ENCODE measurements at places on chromosomes 5 and 9. TPM values are rescaled to one million over a fixed set of nuclear protein-coding genes. Genes with fewer than 3 reads are reported as not detected.

- no peak overlapping the region for H3K4me3 ChIP-seq
- H3K36me3 ChIP-seq = no peaks in the 10 kb centered on the region
- no peaks in the 10 kb centered on the region for H3K4me1 ChIP-seq
- no peak for DNase-seq
- no peaks in the 10 kb centered on the region for H3K27me3 ChIP-seq
- H3K27ac ChIP-seq = no peak overlapping the region
These were observed 184.4 kb upstream of the DMRT1 start for GRCh38 chr9:656926-657568.

Gene RGS14
- 41.0 TPM for total RNA-seq

GRCh38 chr5:110969502-110969901, 102.0 kb upstream of the TSLP start:
- no peak for DNase-seq
- no peak overlapping the region for H3K27ac ChIP-seq
- no peaks in the 10 kb centered on the region for H3K36me3 ChIP-seq
- H3K4me3 ChIP-seq = no peak overlapping the region
- H3K4me1 ChIP-seq = peaks cover 22% of the 10 kb centered on the region

- H3K4me3 ChIP-seq = no peak overlapping the region
- H3K27me3 ChIP-seq = no peaks in the 10 kb centered on the region
- H3K4me1 ChIP-seq = no peaks in the 10 kb centered on the region
- DNase-seq = no peak
These were observed 512.2 kb upstream of the ADAMTS16 start for GRCh38 chr5:4627929-4628328.

GRCh38 chr5:44372028-44372427, 17.2 kb downstream of the FGF10 start:
- H3K36me3 ChIP-seq = no peaks in the 10 kb centered on the region
- no peak overlapping the region for H3K27ac ChIP-seq

DNA sequence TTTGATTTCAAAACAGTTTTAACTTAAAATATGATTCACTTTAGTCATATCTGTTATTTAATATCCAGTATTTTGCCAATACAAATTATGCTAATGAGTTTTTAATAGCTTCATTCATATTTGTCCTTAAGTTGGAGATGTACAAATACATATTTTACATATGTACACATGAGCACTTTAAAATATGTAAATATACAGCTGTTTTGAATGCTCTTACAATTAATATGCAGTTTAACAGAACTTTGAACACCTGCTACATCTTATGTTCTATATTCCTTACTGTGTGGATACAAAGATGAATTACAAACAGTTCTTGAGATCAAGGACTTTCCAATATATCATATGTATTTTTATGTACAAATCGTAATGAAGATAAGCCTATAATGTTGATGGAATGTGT, 74.0 kb downstream of the CHSY3 start:
- no peak overlapping the region for H3K27ac ChIP-seq
- no peak for DNase-seq
- H3K27me3 ChIP-seq = no peaks in the 10 kb centered on the region
- no peaks in the 10 kb centered on the region for H3K36me3 ChIP-seq
- no peaks in the 10 kb centered on the region for H3K4me1 ChIP-seq

DNA sequence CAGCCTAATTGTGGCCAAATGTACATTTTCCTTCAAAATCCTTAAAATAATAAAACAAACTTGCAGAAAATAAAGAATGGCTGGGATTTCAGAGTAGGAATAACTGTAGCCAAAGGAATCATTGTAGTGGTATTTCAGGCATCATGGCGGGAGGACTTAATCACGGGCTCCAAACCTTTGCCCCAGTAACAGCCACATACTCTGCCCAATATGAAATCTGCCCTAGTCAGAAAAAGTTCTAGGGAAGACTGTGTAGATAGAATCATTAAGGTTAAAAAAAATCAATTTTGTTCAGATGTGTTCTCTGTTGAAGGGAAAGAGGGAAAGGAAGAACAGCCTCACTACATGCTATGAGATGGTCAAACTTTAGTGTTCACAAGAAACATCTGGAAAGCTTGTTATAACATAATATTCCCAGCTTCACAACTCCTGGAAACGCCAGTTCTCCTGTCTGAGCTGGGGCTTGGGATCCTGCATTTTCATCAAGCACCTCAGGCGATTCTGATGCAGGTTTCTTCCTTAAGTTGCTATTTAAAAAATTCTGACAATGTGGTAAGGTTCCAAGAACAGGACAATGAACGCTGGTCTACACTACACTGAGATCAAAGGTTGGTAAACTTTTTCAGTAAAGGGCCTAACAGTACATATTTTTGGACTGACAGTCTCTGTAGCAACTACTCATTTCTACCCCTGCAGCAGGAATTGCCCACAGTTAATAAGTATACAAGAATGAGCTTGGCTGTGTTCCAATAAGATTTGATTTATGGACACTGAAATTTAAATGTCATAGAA, 87.9 kb downstream of the CEMIP2 start:
- H3K4me3 ChIP-seq = no peak overlapping the region
- peak overlapping the region; percentile 85 for H3K27ac ChIP-seq
- no peak for DNase-seq
- H3K4me1 ChIP-seq = peaks cover 6% of the 10 kb centered on the region
- H3K27me3 ChIP-seq = no peaks in the 10 kb centered on the region
- H3K36me3 ChIP-seq = no peaks in the 10 kb centered on the region

Gene SPARC
- total RNA-seq = 99.5 TPM

Gene MYOT
- total RNA-seq = 0.83 TPM

GRCh38 chr5:32434221-32434620, 10.3 kb downstream of the ZFR start:
- H3K4me3 ChIP-seq = no peak overlapping the region
- no peak overlapping the region for H3K27ac ChIP-seq
- no peaks in the 10 kb centered on the region for H3K4me1 ChIP-seq
- DNase-seq = no peak
- H3K27me3 ChIP-seq = no peaks in the 10 kb centered on the region

- H3K4me1 ChIP-seq = no peaks in the 10 kb centered on the region
- no peaks in the 10 kb centered on the region for H3K36me3 ChIP-seq
- no peak overlapping the region for H3K4me3 ChIP-seq
- no peak overlapping the region for H3K27ac ChIP-seq
These were observed 67.0 kb upstream of the DPYSL3 start for GRCh38 chr5:147576646-147577535.

DNA sequence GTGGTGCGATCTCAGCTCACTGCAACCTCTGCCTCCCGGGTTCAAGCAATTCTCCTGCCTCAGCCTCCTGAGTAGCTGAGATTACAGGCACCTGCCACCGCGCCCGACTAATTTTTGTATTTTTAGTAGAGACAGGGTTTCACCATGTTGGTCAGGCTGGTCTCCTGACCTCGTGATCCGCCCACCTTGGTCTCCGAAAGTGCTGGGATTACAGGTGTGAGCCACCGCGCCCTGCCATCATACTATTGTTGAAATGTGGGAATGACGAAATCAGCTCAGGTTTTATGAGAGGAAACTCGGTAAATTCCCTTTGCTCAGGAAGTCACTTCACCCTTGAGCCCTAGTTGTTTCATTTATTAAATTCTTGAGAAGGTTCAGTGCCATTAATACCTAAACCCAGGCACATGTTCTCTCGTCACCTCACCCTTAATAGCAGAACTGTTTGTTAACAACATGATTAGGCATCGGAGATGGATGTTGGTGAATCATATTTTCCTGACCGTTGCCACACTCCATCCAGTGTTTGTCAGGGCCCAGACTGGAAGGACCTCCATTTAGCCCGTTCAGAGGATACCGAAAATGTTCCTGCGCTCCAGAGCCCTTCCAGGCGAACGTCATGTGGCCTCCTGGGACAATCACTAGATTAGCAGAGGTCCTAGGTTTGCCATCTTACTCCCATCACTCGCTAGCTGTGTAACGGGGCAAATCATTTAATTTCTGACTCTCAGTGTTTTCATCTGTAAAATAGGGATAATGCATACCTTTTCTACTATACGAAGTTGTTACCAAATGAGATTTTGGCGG, 20.0 kb upstream of the CREBRF start:
- no peaks in the 10 kb centered on the region for H3K4me1 ChIP-seq
- no peaks in the 10 kb centered on the region for H3K36me3 ChIP-seq
- H3K27me3 ChIP-seq = no peaks in the 10 kb centered on the region
- no peak overlapping the region for H3K4me3 ChIP-seq
- no peak for DNase-seq

DNA sequence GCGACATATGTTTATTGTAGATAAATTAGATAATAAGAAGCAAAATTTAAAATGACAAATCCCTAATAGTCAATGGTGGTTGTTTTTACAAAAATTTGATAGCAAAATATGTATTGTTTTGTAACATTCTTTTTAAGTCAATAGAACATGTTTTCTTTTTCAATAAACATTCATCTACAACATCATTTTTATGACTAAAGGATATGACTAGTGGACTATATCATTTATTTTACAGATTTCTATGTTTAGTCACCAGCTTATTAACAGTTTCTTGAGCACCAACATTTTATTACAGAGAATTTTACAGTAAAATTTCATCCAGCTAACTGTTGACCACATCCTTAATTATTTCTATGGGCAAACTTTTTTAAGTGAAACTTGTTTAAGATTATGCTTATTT, 114.7 kb upstream of the IL7R start:
- H3K36me3 ChIP-seq = no peaks in the 10 kb centered on the region
- no peak overlapping the region for H3K27ac ChIP-seq
- no peaks in the 10 kb centered on the region for H3K27me3 ChIP-seq
- DNase-seq = no peak
- H3K4me3 ChIP-seq = no peak overlapping the region

Gene CDK7
- total RNA-seq = 9.3 TPM

DNA sequence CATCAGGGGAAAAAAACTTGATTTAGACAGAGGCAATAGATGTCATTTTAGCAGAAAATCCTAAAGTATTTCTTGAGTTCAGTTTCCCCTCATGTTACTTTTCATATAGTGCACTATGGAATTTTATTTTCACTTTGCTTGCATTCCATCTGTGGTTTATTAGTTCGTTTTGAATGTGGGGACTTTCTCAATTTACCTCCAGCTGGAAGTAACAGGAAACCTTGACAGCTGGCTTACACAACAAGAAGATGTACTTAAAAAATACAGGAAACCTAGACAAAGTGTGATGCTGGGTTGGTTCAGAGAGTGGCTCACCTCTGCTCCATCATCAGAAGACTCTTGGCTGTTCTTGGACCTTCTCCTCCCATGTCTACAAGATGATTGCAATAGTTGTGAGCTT, 567.0 kb downstream of the CETN3 start:
- no peaks in the 10 kb centered on the region for H3K36me3 ChIP-seq
- H3K4me1 ChIP-seq = no peaks in the 10 kb centered on the region
- no peak for DNase-seq
- H3K4me3 ChIP-seq = no peak overlapping the region
- no peak overlapping the region for H3K27ac ChIP-seq

- no peaks in the 10 kb centered on the region for H3K4me1 ChIP-seq
These were observed 1.7 kb upstream of the PTGDS start for GRCh38 chr9:136975644-136976043.

Gene RMRP
- total RNA-seq = 1,534 TPM

All from right lobe of liver (tissue), 6 donors.